ENCODE measurements at places on chromosomes 11 and 22. TPM values are rescaled to one million over a fixed set of nuclear protein-coding genes. Genes with fewer than 3 reads are reported as not detected.

The RIC3 gene
- not detected for total RNA-seq

DNA sequence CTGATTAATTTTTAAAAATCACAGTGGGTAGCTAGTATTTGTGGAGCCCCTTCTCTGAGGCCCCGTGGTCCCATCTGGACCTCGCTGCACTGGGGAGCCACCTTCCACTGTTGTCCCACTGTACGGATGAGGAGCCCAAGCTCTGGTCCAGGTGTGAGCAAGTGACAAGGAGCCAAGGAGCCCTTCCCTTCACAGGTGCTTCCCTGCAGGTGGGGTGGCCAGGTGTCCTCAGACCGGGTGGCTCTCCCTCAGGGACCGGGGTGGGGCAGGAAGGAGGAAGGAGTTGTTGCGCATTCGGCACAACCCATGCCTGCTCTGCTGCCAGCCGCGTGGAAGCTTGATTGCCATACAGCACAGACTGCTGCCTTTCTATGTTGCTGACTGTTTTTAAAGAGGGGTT, 10.4 kb upstream of the SEPTIN5 start:
- H3K27me3 ChIP-seq: no peaks in the 10 kb centered on the region
- no peaks in the 10 kb centered on the region for H3K4me1 ChIP-seq
- no peak overlapping the region for H3K27ac ChIP-seq
- no peak for DNase-seq

The MS4A4E gene
- total RNA-seq: not detected

DNA sequence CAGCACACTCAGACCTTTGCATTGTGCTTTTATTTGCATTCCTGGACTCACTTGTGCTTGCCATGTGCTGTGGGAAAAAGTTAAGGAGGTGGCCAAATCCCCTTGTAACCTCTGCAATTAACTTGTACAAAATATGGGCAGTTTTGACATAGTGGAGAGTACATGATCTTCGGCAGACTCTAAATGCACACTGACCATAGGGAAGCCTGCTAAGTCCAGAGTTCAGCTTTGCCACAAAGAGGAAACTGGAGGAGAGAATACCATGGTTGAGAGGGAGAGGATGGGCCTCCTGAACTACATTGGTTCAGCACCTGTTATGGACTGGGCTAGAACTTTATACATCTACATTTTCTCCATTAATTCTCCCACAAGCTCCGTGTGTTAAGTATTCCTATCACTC, 37.6 kb upstream of the CEP295 start:
- H3K4me3 ChIP-seq: no peak overlapping the region
- no peak for DNase-seq
- no peaks in the 10 kb centered on the region for H3K27me3 ChIP-seq
- no peak overlapping the region for H3K27ac ChIP-seq
- no peaks in the 10 kb centered on the region for H3K4me1 ChIP-seq

DNA sequence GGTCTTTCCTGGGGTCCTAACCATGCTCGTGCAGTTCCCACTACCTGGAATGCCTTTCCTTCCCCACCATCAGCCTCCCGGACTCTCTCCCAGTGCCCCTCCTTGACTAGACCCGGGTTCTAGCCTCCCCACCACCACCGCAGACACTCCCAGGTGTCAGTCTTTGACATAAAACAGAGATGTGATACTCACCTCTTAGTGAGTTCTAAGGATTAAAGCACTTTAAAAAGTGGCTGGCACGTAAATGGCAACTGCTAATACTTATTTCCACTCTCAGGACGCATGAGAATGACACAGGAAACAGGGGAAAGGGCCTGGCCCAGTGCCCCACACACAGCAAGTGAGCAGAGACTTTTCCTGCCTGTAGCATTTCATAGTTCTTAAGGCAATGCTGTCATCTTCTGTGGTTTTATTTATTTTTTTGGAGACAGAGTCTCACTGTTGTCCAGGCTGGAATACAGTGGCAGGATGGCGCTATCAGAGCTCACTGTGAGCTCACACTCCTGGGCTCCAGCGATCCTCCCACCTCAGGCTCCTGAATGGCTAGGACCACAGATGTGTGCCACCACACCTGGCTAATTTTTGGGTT, 1.9 kb upstream of the SLC25A45 start:
- no peak for DNase-seq
- H3K4me3 ChIP-seq: no peak overlapping the region
- H3K27ac ChIP-seq: peak overlapping the region; percentile 99
- no peaks in the 10 kb centered on the region for H3K27me3 ChIP-seq

The C1QTNF5 gene
- total RNA-seq: not detected

GRCh38 chr22:30742291-30743256, 47.9 kb downstream of the OSBP2 start:
- no peak overlapping the region for H3K4me3 ChIP-seq
- H3K4me1 ChIP-seq: no peaks in the 10 kb centered on the region
- H3K27me3 ChIP-seq: no peaks in the 10 kb centered on the region
- H3K36me3 ChIP-seq: no peaks in the 10 kb centered on the region

DNA sequence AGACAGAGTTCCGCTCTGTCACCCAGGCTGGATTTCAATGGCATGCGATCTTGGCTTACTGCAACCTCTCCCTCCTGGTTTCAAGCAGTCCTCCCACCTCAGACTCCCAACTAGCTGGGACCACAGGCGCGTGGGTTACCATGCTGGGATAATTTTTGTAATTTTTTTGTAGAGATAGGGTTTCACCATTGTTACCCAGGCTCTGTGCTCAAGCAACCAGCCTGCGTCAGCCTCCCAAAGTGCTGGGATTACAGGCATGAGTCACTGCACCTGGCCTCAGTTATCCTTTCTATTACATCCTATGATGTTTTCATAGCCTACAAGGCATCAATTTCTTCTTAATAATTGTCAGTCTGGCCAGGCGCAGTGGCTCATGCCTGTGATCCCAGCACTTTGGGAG, 36.5 kb downstream of the LRRC74B start:
- H3K4me3 ChIP-seq: no peak overlapping the region
- H3K27me3 ChIP-seq: no peaks in the 10 kb centered on the region
- no peaks in the 10 kb centered on the region for H3K4me1 ChIP-seq
- no peak for DNase-seq
- no peaks in the 10 kb centered on the region for H3K36me3 ChIP-seq
- no peak overlapping the region for H3K27ac ChIP-seq

DNA sequence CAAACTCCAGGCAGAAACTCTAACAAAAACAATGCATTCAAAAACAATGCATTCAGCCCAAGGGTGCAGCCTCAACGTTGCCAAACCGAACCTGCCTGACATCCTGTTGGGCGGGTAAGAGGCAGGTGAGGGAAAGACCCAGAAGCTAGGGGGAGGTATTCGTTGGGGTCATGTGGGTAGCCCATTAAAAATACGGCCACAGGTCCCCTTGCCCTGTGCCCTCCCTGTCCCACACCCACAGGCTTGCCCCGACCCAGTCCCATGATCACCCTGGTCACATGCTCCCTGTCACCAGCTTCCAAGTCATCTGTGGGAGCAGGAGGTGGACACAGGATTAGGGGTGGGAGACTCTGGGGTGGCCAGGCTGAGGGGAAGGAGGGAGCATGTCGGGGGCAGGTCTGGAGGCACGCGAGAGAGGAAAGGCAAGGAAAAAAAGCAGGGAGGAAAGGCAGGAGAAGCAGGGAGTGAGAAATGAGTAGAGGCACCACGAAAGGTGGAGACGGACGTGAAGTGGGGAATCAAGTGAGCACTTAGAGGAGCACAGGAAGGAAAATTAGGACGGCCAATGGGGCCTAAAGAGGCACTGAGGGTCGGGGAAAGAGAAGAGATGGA, 683 bp downstream of the PLA2G6 start:
- no peaks in the 10 kb centered on the region for H3K36me3 ChIP-seq
- no peak for DNase-seq
- H3K4me3 ChIP-seq: peak overlapping the region; percentile 84

DNA sequence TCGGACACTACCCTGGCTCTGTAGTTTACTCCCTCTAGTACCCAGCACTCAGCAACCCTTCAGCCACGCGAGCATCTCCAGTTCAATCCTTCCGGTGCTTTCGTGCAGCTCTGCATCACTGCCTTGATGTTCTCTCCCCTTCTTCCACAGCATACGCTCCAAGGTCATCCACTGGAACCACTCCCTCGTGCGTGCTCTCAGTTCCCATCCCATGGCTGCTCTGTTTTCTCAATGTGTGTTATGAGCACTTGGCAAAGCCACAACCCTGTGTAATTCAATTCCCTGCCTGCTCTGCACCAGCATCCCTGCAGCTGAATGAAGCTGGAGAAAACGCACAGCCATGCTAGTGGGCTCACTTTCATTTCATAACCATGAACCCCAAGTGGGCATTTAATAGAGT, 38.5 kb upstream of the NFRKB start:
- no peaks in the 10 kb centered on the region for H3K36me3 ChIP-seq
- no peak for DNase-seq
- H3K27me3 ChIP-seq: no peaks in the 10 kb centered on the region
- H3K27ac ChIP-seq: no peak overlapping the region
- H3K4me3 ChIP-seq: no peak overlapping the region

GRCh38 chr11:65356394-65356972, 1.9 kb downstream of the TIGD3 start:
- H3K4me3 ChIP-seq: no peak overlapping the region
- no peak for DNase-seq
- H3K27me3 ChIP-seq: no peaks in the 10 kb centered on the region
- H3K36me3 ChIP-seq: peaks cover 2% of the 10 kb centered on the region
- 0 out of 2 replicates have a peak, but pooled peaks cover 3% of the 10 kb centered on the region for H3K4me1 ChIP-seq

The MUC6 gene
- 0.02 TPM for total RNA-seq

GRCh38 chr11:21426931-21427330, 757.5 kb downstream of the NELL1 start:
- H3K36me3 ChIP-seq: no peaks in the 10 kb centered on the region
- H3K4me1 ChIP-seq: no peaks in the 10 kb centered on the region

Data from HCT116 (cell line).